ENCODE measurements at places on chromosomes 4 and X. TPM values are rescaled to one million over a fixed set of nuclear protein-coding genes. Genes with fewer than 3 reads are reported as not detected.

DNA sequence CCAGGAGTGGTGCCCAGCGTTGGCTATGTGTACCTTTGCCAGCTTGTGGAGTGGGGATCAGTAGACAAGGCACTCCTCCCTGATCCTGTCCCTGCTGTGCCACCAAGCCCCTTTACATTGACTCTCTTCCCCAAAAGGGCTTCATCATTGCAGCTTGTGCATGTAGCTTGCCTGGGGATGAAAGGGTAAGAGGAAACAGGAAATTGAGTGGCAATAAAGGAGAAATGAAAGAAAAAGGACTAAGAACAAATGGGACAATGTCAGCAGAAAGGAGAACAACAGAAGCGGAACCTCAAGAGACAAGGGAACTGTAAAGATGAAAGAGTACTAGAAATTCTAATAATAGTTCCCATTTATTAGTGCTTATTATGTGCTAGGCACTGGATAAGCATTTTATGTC lies 8.7 kb upstream of the IL13RA1 start:
- DNase-seq: no peak
- no peak overlapping the region for H3K27ac ChIP-seq
- no peak overlapping the region for H3K4me3 ChIP-seq
- no peaks in the 10 kb centered on the region for H3K4me1 ChIP-seq
- H3K36me3 ChIP-seq: no peaks in the 10 kb centered on the region
- H3K27me3 ChIP-seq: no peaks in the 10 kb centered on the region

Gene FAM9B
- 0.69 TPM for total RNA-seq

DNA sequence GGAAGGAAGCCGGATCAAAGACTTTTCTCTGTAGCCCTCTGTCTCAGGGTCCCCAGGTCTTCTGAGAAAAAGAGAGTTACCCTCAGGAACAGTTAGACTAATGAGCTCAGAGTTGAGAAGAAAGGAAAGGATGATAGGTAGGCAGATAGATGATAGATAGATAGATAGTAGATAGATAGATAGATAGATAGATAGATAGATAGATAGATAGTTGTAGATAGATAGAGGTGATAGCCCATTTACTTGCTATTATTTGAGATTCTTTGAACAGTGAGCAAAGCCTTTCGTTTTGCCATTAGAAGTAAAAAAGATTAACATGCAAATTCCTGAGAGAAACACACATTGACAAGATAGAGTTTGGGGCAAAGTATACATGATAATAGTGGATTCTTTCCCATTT lies 86.9 kb upstream of the KIT start:
- H3K4me1 ChIP-seq: no peaks in the 10 kb centered on the region
- no peak overlapping the region for H3K4me3 ChIP-seq
- DNase-seq: no peak
- no peak overlapping the region for H3K27ac ChIP-seq
- no peaks in the 10 kb centered on the region for H3K36me3 ChIP-seq
- H3K27me3 ChIP-seq: peaks cover 6% of the 10 kb centered on the region

- H3K4me3 ChIP-seq: no peak within 1 kb of the TSS
- no peaks in the 10 kb centered on the region for H3K27me3 ChIP-seq
- no peak for DNase-seq
- no peaks in the 10 kb centered on the region for H3K36me3 ChIP-seq
- no peak within 1 kb of the TSS for H3K27ac ChIP-seq
- no peaks in the 10 kb centered on the region for H3K4me1 ChIP-seq
These were observed at the start of gene AMBN for GRCh38 chr4:70591955-70592582. AMBN (plus strand) TSS chr4:70592256; CDS start chr4:70592359, 103 bp downstream.

DNA sequence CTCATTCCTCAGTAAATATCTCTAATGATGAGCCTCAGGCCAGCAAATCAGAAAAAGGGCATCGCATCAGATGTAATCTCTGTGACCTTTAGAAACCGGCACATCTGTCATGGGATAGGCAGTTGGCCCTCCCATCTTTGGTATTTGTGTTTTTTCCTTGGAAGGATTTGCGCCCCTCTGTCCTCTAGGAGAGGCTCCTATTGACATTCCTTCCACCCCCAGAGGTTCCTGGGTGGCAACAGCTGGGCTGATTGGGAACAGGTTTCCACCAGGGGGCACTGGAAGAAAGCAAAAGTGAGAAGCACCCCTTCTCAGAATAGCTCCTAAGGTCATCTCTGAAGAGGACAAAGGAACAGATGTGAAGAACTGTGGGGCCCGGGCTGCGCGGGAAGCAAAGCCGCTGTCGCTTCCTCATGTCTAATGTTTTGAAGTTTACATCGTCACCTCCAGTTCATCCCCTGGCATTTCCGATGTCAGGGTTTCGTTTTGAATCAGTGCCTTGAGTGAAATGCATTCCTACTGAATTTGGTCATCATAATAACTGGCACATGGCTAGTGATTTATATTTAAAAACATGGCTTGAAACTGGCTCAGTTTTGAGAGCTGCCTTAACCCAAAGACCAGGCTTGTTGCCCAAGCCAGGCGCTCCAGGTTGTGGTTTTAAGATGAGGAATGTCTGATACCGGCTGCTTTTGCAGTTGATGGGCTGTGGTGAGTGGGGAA lies 6.2 kb downstream of the TXK start:
- H3K36me3 ChIP-seq: no peaks in the 10 kb centered on the region
- peak overlapping the region; percentile 74 for H3K27ac ChIP-seq
- peaks cover 17% of the 10 kb centered on the region for H3K4me1 ChIP-seq
- peak overlapping the region; percentile 32 for H3K4me3 ChIP-seq
- peak; percentile 92 for DNase-seq

Gene GNPDA2
- total RNA-seq: 31.1 TPM

Gene PRDM8
- total RNA-seq: 1.5 TPM

DNA sequence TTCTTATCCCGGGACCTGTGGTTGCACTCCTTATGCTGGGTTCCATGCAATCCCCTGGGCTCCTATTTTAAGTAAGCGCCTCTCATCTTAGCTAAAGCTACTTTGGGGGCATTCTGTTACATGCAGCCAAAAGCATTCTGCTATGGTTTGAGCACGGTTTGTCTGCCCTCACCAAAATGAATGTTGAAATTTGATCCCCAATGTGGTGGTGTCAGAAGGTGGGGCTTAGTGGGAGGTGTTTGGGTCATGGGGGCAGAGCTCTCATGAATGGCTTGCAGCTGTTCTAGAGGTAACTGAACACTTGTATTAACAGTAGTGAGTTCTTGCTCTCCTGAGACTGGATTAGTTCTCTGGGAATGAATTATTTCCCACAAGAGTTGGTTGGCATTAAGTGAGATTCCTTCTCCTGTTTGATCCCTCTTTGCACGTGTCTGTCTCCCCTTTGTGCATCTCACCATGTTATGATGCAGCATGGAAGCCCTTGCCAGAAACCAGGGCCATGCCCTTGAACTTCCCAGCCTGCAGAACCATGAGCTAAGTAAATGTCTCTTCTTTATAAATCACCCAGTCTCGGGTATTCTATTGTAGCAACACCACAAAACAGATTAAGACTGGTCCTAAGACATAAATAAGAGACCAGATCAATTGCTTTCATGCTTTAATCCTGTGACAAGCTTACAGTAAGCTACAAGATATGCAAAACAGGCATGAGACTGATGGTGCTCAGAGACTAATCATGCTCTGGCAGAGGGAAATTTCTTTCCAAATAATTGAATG lies 141.8 kb downstream of the TSPAN5 start:
- DNase-seq: peak; percentile 93
- peaks cover 24% of the 10 kb centered on the region for H3K4me1 ChIP-seq
- no peaks in the 10 kb centered on the region for H3K36me3 ChIP-seq

GRCh38 chrX:69107231-69107739 lies 58.0 kb downstream of the PJA1 start:
- no peaks in the 10 kb centered on the region for H3K27me3 ChIP-seq
- peak; percentile 46 for DNase-seq
- H3K4me3 ChIP-seq: no peak overlapping the region

DNA sequence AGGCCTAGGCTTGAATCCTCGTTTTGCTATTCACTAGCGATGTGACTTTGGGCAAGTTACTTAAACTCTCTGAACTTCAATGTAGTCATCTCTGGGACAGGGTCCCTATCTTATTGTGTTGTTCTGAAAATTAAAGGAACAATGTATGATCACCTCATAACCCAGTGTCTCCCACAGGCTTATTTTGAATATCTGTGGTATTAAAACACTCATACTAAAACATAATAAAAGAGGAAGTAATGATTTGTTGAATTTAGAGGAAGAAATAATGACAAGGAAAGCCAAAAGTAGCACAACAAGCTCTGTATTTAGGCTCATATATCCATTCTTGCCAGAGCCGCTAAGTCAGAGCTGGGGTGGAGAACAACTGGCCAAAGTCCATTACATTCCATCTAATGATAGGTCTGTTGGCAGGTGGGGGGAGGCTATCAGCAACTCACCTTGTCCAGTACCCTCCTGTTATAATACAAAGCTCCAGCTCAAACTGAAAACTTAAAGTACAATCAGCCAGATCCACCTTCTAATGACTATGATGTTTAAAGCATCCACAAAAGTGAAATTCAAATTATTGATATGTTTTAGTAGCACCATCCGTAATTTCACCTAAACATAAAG lies 64.5 kb upstream of the LSM6 start:
- no peaks in the 10 kb centered on the region for H3K4me1 ChIP-seq
- H3K27ac ChIP-seq: no peak overlapping the region
- no peak overlapping the region for H3K4me3 ChIP-seq
- no peaks in the 10 kb centered on the region for H3K27me3 ChIP-seq
- no peaks in the 10 kb centered on the region for H3K36me3 ChIP-seq

DNA sequence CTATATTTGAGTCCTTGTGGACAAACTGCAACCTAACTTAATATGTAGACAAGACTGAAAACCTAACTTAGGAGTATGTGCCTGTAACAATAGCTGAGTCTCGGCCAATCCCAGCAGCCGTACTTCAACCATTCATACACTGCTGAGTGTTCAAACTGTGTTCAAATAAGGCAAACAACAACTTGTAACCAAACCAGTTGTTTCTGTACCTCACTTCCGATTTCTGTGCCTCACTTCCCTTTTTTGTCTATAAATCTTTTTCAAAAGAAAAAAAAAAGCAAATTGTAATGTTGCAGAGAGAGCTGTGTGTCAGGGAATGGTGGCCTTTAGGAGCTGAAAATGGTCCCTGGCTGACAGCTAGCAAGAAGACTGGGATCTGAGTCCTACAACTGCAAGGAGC lies 46.0 kb downstream of the GEMIN8 start:
- no peaks in the 10 kb centered on the region for H3K27me3 ChIP-seq
- H3K36me3 ChIP-seq: no peaks in the 10 kb centered on the region
- no peak overlapping the region for H3K4me3 ChIP-seq
- no peaks in the 10 kb centered on the region for H3K4me1 ChIP-seq
- H3K27ac ChIP-seq: no peak overlapping the region
- no peak for DNase-seq

- no peaks in the 10 kb centered on the region for H3K4me1 ChIP-seq
- no peak overlapping the region for H3K4me3 ChIP-seq
- H3K27ac ChIP-seq: no peak overlapping the region
- H3K36me3 ChIP-seq: no peaks in the 10 kb centered on the region
- DNase-seq: no peak
- no peaks in the 10 kb centered on the region for H3K27me3 ChIP-seq
These were observed 291.1 kb downstream of the QDPR start for GRCh38 chr4:17220816-17221215.

DNA sequence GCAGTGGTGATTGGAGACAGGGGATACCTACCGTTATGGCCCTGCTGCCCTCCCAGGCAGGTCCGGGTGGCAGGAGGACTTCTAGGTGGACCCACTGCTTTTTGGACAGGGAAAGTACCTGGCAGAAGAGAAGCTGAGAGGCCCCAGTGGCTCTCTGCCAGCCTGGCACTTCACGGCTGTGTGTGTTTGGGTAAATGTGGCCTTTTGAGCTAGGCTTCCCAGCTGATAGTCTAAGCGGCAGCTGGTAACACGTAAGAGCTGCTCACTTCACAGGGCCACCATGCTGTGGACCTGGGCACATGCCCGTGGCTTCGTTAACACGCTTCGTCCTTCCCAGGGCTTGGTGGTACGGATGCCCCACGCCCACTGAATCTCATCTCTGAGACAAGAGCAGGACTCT lies 92.0 kb upstream of the CLCN4 start:
- H3K27me3 ChIP-seq: no peaks in the 10 kb centered on the region
- H3K4me3 ChIP-seq: no peak overlapping the region
- no peak for DNase-seq
- H3K4me1 ChIP-seq: no peaks in the 10 kb centered on the region

DNA sequence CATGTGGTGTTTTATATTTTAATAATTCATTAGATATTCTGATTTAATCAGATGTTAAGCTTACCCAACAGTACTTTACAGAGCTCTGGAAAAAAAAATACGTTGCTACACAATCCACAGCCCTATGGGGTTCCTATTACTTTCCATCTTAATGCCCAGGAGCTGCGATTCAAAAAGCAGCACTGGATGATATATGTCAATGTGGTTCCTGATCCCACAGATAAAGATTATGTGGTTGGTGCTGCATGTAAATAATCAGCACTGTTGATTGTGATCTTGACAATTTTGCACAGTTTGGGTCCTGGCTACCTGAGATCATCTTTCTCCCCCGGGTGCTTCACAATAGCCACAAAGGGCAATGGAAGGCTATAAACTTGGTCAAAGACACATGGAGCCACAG lies 72.7 kb upstream of the DCLK2 start:
- no peak overlapping the region for H3K4me3 ChIP-seq
- H3K4me1 ChIP-seq: peaks cover 6% of the 10 kb centered on the region
- H3K27me3 ChIP-seq: no peaks in the 10 kb centered on the region
- DNase-seq: peak; percentile 9
- no peaks in the 10 kb centered on the region for H3K36me3 ChIP-seq
